Hematopoietic multipotent progenitor cell treated with erythropoietin and hydrocortisone succinate and interleukin-3 and kit ligand, for 6 days (in vitro differentiated cells): ENCODE measurements at places on chromosomes 5 and 9.

DNA sequence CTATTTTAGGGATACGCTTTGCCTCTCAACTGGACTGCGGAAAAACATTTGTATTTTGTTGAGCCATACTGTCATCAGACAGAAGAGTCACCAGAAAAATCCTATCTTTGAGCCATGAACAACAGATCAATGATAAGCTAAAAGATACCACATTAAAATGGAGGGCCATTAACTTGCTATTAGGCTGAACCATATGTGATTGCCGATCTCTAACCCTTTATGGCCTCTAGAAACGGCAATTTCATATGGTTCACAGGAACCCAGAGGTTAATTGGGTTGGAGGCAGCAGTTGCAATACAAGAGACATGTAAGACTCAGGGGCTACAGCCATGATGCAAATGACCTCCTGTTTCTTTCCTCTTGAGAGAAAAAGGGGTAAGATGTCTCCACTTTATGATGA, 69.8 kb downstream of the MYO10 start:
- DNase-seq: no peak

DNA sequence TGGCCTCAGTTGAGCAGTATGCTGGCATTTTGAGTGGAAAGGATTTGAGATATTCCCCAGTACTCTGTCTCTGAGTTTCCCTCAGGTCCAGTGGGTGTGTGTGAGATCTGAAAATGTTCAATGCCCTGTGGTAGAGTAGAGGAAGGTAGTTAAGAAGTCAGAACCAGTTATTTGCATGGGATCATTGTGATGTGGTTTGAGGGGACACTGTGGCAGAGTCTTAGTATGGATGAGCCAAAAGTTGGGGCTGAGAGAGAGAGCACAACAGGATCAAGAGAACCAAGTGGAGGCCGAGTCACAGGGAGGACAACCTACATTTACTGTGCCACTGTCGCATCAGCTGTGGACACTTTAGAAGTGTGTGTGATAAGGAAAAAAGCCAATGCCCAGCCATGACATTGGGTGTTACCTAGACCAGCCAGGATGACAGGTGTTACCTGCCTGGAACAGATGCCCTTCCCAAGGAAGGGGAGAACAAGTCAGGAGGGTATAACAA, 128.9 kb upstream of the IL12B start:
- no peak for DNase-seq

DNA sequence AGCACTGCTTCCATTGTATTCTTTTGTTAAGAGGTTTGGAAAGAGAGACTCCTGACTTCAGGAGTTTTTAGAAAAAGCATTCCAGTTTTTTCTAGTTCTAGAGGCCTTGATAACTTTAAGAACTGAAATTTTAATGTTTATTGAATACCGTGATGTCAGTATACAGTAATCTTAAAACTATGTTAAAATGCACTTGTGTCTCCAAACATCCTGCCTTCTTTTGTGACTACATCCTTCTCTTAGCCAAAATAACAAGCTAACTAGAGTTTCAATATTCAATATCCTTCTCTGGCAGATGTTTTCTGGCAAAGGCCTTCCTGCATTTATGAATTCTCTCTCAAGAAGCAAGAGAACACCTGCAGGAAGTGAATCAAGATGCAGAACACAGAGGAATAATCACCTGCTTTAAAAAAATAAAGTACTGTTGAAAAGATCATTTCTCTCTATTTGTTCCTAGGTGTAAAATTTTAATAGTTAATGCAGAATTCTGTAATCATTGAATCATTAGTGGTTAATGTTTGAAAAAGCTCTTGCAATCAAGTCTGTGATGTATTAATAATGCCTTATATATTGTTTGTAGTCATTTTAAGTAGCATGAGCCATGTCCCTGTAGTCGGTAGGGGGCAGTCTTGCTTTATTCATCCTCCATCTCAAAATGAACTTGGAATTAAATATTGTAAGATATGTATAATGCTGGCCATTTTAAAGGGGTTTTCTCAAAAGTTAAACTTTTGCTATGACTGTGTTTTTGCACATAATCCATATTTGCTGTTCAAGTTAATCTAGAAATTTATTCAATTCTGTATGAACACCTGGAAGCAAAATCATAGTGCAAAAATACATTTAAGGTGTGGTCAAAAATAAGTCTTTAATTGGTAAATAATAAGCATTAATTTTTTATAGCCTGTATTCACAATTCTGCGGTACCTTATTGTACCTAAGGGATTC, 43.1 kb downstream of the NDFIP1 start:
- peak; percentile 85 for DNase-seq

- no peak for DNase-seq
Measured at GRCh38 chr5:111385970-111386831, 126.1 kb downstream of the STARD4 start.

DNA sequence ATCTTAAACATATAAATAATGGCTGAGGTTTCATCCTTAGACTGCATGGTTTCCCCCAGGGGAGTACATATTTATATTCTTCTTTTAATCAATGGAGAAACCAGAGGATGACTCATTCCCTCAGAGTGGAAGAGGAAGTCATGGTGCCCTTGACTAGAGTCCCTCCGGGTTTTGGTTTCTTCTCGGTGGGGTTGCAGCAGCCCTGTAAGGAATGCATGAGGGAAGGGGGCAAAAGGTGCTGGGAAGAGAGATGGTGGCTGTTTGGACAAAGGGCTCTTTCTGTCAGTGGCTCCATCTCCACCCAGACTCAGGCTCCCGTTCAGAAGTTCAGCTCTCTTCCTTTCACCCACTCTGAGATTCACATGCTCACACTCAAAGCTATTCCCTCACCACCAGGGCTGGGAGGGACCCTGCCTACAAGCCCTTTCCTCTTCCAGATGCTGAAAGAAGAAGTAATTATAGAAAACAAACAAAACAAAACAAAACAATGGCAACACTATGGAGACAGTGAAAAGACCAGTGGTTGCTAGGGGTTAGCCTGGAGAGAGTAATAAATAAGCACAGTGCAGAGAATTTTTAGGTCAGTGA, 129.8 kb upstream of the IL12B start:
- DNase-seq: no peak

DNA sequence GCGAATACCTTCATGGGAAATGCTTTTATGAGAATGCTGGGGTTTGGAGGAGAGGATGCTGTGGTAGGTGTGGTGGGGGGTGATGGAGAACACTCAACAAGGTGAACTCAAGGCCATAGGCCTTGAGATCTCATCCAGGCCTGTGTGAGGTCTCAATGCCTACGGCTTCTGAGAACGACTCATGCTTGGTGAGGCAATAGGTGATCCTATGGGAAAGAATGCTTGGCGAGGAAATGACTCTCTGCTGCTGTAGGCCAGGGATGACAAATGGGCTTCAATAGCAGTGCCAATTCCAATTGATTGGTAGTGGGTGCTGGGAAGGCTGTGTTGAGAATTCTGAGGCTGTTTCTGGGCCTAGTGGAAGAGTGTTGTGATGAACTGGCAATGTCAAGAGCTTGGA, 280.2 kb upstream of the CLINT1 start:
- no peak for DNase-seq

- DNase-seq: no peak
Measured at GRCh38 chr9:17900606-17901005, 321.7 kb downstream of the SH3GL2 start.

DNA sequence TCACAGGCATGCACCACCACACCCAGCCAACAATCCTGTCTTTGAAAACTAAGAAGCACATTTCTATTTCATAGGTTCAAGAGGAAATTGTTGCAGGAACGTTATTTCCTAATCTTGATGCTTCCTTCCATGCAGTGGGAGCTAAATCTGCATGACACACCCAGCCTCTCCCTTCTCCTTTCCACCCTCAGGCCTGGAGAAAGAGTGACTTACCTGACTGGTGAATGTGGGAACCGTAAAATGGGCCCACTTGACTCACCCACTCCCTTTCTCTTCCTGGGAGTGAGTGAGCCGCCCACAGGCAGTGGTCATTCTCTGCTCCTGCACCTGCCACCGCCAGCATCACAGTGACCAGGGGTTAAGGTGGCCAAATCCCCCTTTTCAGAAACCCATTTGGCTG, 78.2 kb downstream of the C9orf50 start:
- DNase-seq: no peak

DNA sequence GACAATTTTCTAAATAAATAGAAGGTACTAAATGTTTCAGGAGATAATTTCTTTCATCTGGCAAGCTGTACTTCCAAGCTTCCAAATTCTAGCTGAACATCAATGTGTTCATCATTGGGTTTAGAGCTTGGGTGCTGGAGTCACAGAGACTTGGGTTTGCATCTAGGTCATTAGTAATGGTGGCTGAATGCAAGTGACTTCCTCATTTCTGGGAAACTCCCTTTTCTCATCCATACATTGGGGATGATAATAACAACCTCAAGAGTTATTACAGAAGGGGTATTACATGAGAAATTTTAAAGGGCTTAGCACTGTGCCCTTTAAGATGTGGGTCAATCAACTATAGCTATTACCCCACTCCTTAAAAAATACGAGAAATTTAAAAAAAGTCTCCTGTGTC, 41.1 kb upstream of the KLF4 start:
- no peak for DNase-seq

DNA sequence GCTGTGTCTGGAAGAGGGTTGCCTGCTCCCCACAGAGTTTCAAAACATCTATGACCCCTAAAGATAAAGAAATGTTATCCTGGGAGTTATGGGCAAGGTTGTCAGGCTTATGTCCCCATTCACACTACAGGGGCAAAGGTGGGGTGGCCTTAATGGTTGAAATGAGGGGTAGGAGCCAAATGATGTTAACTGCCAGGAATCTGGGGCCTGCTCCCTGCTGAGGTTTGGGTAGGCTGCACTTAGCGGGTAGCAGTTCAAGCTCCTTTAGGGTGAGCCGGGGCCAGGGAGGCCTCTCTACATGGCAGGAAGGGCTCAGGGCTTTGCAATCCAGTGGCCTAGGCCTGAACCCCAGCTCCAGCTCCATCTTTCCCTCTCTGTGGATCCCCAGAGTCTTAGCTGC, 3.0 kb downstream of the FGF18 start:
- DNase-seq: no peak

DNA sequence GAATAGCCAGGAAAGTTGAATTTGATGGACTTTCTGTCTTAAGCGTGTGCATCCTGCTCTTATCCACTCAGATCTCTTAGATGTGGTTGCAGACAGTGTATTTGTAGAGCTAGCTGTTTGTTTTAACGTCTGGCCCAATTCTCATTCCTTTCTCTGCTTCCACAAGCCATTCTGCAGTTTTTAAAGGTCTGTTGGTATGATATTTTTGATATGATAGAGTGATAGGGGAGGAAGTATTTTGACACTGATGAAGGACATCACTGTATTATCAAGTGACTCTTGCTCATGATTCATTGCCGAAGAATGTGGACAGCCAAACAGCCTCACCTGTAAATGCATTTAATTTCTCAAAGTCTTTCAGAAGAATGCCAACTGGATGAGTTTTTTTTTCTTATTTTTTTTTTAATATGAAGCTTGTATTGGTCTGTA, 4.5 kb downstream of the TJP2 start:
- no peak for DNase-seq

- peak; percentile 7 for DNase-seq
Measured at GRCh38 chr5:103174147-103174546, 54.0 kb downstream of the PPIP5K2 start.

DNA sequence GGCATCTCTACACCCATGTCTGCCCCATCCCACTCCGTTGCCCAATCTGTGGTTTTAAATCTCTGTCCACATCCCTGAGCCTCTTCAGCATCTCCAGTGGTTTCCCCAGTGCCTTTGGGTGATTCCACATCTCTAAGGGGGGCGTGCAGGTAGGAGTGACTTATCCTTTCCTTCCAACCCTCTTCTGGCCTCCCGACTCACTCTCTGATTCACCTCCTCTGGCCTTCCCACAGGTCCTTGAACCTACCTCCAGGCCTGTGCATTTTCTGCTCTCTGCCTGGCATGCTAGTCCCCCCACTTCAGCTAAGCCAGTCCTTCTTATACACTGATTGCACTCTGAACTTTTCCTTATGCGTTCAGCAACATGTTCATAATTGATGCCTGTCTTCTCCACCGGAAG, 99.0 kb downstream of the RALGPS1 start:
- DNase-seq: no peak

DNA sequence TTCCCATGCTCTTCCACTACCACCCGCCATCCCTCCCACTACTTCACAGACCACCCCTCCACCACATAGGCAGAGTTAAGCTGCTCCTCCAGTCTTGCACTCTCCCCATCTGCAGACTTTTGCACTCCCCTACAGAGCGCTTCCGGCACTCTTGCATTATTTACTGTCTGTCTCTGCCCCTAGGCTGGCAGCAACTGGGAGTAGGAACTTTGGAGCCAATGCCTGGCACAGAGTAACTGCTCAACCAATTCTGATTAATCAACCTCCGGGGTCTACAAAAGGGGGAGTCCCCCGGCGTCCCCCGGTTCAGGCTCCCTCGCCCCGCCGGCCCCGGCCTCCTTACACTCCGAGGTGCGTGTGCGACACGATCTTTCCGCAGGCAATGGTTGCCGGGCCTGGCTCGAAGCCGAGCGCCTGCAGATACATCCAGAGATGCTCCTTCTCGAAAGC, 498 bp downstream of the HAUS6 start:
- peak; percentile 73 for DNase-seq

DNA sequence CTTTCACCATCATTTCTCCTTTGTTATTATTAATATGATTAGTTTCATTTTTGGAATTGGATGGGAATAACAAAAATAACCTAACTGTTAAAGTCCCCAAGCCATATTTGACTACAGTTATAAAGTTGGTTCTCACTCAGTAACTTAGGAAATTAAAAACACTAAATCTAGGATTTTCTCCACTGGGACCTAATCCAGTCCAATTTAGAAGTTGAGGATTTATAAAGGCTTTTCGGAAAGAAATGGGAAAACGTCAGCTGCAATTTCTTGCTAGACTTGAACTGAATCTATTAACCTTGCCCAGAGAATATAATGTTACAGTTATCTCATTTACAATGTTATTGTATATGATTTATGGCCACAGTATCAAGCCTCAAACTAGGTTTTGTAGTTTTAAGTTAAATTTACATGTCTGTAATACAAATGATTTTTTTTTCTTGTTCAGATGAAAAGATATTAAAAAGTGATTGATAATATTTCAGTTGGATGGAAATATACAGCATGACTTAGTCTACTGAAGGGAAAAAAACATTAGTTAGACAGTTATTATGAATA, 524.3 kb upstream of the GRAMD2B start:
- DNase-seq: no peak

- DNase-seq: no peak
Measured at GRCh38 chr5:33984671-33985124, at the start of gene SLC45A2. SLC45A2 (minus strand) TSS chr5:33984693; CDS start chr5:33984583, 110 bp downstream.

GRCh38 chr5:95984287-95984938, 22.8 kb upstream of the ELL2 start:
- no peak for DNase-seq

- DNase-seq: no peak
Measured at GRCh38 chr9:120474591-120475243, 105.2 kb downstream of the CDK5RAP2 start.

GRCh38 chr5:179427676-179428056, 82.4 kb upstream of the ADAMTS2 start:
- no peak for DNase-seq

DNA sequence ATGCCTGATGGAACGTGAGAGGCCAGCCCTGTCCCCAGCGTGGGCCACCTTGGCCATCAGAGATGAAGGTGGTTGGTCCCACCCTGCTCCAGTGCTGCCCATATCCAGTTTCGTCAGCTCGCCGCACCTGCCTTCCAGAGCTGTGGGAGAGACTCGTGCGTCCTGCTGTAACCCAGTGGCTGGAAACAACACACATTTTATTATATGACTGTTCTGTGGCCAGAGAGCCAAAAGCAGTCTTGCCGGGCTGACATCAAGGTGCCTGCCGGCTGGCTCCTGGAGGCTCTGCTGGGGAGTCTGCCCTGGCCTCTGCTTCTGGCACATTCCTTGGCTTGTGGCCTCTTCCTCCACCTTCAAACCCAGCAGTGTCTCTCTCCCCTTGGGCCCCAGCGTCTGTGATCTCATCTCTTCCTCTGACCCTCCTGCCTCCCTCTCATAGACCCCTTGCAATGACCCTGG, 94.7 kb downstream of the RXRA start:
- no peak for DNase-seq

GRCh38 chr9:22742401-22742800, 295.8 kb downstream of the DMRTA1 start:
- DNase-seq: no peak
